ENCODE measurements at places on chromosomes 3 and 15. TPM values are rescaled to one million over a fixed set of nuclear protein-coding genes. Genes with fewer than 3 reads are reported as not detected.

DNA sequence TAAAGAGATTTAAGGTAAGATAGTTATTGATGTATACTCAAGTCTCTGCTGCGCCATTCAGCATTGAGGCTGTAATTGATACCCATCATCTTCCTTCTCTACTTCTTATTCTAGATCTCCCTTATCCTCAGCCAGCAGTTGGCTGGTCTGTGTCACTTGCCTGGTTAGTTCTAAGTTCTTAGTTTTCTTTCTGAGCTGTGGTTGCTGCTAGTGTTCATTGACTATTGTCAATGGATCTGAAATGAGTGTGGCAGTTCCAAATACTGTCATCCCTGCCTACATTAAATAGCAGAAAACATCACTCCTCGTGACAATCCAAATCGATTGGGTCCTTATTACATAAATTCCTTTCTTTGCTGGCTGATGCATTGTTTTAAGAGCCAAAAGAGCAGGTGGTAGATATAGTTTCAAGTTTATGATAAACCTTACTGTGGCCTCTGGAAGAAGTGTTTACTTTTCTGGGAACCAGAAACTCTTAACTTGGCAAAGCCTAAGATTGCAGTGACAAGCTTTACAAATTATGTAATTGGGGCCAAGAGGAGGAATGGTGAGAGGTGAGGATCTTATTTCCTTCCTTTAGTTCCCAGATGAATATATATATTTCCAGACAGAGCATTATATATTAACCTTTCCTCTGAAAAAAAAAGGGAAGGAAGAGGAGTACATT is 168.0 kb downstream of the GMNC start:
- no peak for DNase-seq

- DNase-seq, result no peak
These were observed 34.9 kb downstream of the CYP19A1 start for GRCh38 chr15:51303462-51303980.

Gene THRB
- total RNA-seq, result 8.0 TPM

DNA sequence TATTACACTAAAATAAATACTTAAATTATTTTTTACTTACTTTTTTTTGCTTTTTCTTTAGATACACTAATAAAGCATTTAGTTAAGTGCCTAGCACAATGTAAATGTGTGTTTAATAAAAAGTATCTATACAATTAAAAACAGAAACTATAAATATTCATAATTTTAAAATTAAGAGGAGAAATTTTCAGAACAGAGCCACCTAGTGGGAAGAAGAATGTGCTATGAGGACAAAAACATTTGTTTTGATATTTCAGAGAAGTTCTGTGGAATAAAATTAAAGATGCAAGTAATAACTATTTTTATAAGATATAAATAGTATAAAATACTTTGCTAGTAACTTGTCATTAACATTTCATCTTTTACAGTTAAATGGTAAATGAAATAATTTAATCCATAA is 33.6 kb upstream of the PLSCR5 start:
- DNase-seq, result no peak

- no peak for DNase-seq
These were observed 148.3 kb upstream of the NPHP3 start for GRCh38 chr3:132870541-132870940.

- no peak for DNase-seq
These were observed 29.7 kb downstream of the TJP1 start for GRCh38 chr15:29792426-29793159.

DNA sequence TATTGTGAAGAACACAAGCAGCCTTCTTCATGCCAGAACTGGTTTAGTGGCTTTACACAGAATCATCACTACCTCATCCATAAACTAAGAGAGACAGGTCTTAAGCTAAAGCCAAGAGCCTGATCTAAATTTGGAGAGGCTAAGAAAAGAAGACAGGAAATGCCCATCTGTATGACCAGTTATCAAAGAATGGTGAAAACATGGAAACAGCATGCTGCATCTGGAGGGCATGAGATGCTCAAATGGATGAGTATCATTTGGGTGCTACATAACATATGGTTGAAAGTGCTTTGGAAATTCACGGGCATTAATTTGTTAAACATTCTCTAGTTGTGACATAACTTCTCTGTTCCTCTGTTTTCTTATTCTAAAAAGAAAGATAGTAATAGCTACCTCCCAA is 112.5 kb downstream of the CPNE4 start:
- DNase-seq, result no peak

DNA sequence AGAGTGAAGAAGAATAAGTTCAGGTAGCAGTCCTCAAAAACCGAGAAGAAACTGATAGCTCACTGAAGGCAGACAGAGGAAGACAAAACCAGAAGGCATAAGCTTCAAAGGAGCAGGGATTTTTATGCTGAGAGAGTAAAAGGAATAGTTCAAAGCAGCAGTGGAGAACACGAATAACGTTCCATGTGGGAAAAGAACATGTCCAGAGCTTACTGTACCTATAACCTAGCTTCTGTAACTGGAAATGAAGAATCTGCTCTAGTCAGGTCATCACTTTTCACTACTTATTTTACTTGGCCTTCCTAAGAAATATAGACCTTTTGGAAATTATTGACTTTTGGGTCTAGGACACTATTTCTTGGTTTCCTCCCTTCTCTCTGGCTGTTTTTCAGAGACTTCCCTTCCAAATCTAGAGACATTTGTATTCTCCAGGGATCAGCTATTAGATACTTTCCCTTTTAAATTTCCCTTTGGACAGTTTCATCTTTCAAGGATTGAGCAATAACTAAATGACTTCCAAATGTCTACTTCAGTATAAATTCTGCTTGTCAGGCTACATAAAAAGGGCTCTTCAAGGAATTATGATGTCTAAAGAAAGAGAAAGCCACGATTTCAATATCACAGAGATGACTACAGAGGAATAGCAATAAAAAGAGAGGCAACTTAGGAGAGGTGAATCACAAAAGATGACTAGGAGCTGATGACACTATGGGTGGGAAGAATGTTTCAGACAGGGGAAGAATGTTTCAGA is 46.7 kb downstream of the UBE3A start:
- no peak for DNase-seq
